Chondrocyte (in vitro differentiated cells): ENCODE measurements at places on chromosomes 6 and 20. TPM values are rescaled to one million over a fixed set of nuclear protein-coding genes. Genes with fewer than 3 reads are reported as not detected.

The MROH8 gene
- 2.5 to 6.1 TPM (median 2.8 TPM) in 3 replicates for total RNA-seq

DNA sequence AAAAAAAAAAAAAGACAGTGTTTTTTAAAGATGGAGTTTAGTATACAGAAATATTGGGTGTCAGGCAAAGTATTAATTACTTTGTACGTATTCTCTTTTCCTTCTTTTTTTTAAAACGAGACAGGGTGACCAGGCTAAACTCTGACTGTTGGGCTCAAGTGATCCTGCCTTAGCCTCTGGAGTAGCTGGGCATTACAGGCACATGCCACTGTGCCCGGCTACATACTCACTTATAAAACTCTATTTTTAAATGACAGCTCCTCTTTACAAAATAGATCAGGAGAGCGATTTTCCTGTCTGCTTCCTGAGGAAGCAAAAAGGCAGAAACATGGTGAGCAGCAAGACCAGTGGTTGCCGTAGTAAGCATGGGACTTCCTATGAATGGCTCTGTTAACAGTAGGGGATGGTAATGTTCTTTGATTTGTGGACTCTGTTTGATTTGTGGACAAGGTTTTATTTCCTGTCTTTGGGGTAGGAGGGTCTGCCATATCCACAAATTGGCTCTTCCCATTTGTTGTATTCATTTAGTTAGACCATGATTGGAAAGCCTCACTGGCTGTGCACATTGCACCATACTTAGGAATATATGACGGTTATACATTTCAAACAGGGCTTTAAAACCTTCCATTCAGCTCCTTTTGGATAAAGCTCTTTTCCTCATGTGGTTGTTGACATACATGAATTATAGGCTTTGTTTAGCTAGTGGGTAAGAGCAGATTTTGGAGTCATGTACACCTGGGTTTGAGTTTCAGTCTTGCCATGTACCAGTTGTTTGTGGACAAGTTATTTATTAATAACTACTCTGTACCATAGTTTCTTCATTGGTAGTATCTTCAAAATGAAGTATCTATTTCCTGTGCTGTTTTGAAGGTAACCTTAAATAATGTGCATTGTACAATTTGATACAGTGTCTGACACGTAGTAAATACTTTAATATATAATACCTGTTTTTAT, 45.1 kb downstream of the PTPRA start:
- H3K27ac ChIP-seq: no peak overlapping the region
- no peak for DNase-seq

The ZNF337 gene
- 10.7 to 12.0 TPM (median 11.2 TPM) in 3 replicates for total RNA-seq

DNA sequence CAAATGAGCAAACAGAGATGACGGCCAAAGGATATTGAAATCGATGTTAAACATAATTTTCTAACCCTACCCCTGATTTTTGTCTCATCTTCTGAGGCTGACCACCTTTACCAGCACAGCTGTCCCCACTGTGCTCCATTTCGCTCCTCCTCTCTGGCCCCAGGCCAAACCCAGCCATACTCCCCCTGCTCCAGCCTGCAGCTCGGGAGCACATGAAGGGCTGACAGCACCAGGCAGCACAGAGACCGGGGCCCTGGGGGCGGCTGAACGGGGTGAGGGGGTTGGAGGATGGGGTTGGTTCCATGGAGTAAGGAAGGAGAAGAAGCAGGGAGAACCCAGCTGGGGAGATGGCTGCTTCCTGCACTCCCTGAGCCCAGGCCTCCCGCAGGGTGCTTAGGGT, 3.2 kb upstream of the NCR2 start:
- H3K36me3 ChIP-seq: no peaks in the 10 kb centered on the region
- no peaks in the 10 kb centered on the region for H3K4me1 ChIP-seq
- H3K27ac ChIP-seq: no peak overlapping the region

The AVP gene
- not detected in 3 replicates for total RNA-seq

The FNDC1 gene
- 10.5 to 13.8 TPM (median 12.8 TPM) in 3 replicates for total RNA-seq

The NKX2-2 gene
- not detected in 3 replicates for total RNA-seq

- peaks cover 9% of the 10 kb centered on the region for H3K36me3 ChIP-seq
- peak overlapping the region; percentile 62 for H3K27ac ChIP-seq
- H3K4me3 ChIP-seq: no peak overlapping the region
- H3K4me1 ChIP-seq: peaks cover 49% of the 10 kb centered on the region
- no peaks in the 10 kb centered on the region for H3K27me3 ChIP-seq
- no peak for DNase-seq
Measured at GRCh38 chr20:50136822-50137599, 16.5 kb downstream of the PEDS1 start.

The ENTPD6 gene
- total RNA-seq: 42.2 to 53.5 TPM (median 50.3 TPM) in 3 replicates

GRCh38 chr6:159229651-159230051, 60.5 kb downstream of the FNDC1 start:
- DNase-seq: no peak
- no peak overlapping the region for H3K27ac ChIP-seq
- peaks cover 33% of the 10 kb centered on the region for H3K27me3 ChIP-seq
- H3K4me1 ChIP-seq: peaks cover 3% of the 10 kb centered on the region
- H3K4me3 ChIP-seq: no peak overlapping the region

DNA sequence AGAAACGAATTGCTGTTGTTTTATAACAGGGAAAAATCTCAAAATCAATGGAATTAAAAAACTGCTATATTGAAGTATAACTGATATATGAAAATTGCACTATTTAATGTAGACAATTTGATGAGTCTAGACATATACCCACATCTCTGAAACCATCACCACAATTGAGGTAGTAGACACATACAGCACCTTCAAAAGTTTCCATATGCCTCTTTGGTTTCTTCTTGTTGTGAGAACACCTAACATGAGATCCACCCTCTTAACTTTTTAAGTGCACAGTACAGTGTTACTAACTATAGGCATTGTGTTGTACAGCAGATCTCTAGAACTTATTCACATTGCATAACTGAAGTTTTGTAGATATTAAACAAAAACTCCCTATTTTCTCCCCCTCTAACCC, 14.0 kb upstream of the SLC17A5 start:
- peaks cover 11% of the 10 kb centered on the region for H3K4me1 ChIP-seq
- no peaks in the 10 kb centered on the region for H3K36me3 ChIP-seq

GRCh38 chr6:40844246-40844645, 194.8 kb downstream of the UNC5CL start:
- no peak overlapping the region for H3K4me3 ChIP-seq
- peaks cover 29% of the 10 kb centered on the region for H3K27me3 ChIP-seq
- no peaks in the 10 kb centered on the region for H3K4me1 ChIP-seq
- DNase-seq: no peak
- peaks cover 4% of the 10 kb centered on the region for H3K36me3 ChIP-seq

DNA sequence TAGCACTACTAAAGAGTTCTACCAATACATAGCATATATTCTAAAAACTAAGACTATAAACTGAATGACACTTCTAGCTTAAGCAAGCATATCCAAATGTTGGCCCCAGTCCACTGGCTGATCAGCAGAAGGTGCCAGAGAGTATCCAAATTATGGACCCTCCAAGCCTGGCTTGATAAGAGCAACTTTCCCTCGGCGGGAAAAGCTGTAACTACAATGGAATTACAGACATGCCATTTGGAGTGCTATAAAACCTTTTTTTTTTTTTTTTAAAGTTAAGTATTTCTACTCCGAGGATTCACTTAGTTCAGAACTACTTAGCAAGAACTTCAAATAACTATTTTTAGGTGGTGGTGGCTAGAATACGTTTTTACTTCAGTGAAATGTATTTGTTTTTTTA, 94.6 kb downstream of the EPB41L2 start:
- no peak for DNase-seq
- H3K27ac ChIP-seq: peak overlapping the region; percentile 65

The PHACTR1 gene
- total RNA-seq: 2.1 to 3.7 TPM (median 2.5 TPM) in 3 replicates

DNA sequence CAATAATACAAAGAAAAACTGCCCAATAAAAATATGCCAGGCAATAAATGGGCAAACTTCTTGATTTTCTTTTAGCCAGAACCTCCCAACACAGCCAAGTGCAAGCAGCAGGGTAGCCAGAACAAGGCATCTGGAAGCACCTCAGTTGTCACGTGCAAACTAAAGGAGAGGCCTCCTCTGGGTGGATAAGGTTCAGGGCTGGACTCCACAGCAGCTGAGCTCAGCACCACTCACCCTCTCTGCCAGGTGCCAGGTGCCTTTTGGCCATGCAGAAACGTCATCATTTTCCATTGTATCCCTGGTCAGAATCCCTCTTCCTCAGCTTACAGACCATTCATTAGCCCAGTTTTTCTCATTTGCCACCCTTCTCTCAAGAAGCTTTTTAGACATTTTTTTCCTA, 52.7 kb downstream of the SOD2 start:
- peaks cover 2% of the 10 kb centered on the region for H3K4me1 ChIP-seq
- no peaks in the 10 kb centered on the region for H3K36me3 ChIP-seq
- no peak overlapping the region for H3K27ac ChIP-seq

DNA sequence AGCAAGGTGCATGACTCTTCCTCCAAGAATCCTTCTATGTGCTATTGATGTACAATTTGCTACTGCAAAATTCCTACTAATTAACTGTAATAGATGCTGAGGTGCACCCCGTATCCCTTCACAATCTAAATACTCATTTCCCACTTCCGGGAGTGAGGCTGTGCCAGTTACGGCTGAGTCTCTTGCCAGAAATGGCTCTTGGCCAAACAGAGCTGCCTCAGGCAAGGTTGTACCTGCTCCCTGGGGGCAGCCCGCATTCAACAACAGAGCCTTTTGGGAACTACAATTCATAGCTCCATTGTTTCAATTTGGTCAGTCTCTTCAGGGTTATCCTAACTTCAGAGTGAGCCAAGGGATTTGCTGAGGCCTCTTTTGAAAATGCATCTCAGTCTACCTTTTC, 789.8 kb upstream of the MAP3K7 start:
- H3K27me3 ChIP-seq: no peaks in the 10 kb centered on the region
- no peak overlapping the region for H3K4me3 ChIP-seq
- DNase-seq: no peak

The SIRPB1 gene
- 0.58 to 2.7 TPM (median 1.6 TPM) in 3 replicates for total RNA-seq

The RHAG gene
- not detected in 3 replicates for total RNA-seq

DNA sequence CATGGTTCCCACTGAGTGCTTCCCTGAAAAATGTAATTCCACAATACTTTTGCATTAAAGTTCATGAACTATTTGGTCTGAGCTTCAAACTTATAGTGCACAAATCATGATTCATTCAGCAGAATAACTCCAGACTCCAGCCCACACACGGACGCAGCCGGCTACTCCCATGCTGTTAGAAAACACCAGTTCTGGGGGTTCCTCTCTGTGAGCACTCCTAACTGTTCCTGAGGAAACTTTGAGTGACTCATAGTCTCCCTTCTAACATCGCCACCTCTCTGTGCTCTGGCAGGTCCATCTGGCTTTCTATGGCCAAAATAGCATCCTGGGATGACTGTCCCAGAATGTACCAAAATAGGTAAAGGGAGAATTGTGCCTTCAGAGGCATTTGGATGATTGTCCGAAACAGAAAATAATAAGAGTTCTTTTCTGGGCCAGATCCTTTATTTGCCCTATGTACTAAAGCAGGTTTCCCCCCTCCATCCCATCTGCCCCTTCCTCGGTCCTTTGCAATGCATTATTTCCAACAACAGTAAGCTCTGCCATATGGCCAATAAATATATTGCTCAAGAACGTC, 32.3 kb upstream of the LY86 start:
- peaks cover 13% of the 10 kb centered on the region for H3K4me1 ChIP-seq
- H3K36me3 ChIP-seq: peaks cover 1% of the 10 kb centered on the region
- H3K4me3 ChIP-seq: no peak overlapping the region
- DNase-seq: no peak

GRCh38 chr6:53202052-53202451, 53.4 kb upstream of the GCM1 start:
- peaks cover 2% of the 10 kb centered on the region for H3K27me3 ChIP-seq
- no peak overlapping the region for H3K27ac ChIP-seq
- H3K4me3 ChIP-seq: no peak overlapping the region
- peaks cover 4% of the 10 kb centered on the region for H3K4me1 ChIP-seq
- no peaks in the 10 kb centered on the region for H3K36me3 ChIP-seq

The DNMT3B gene
- total RNA-seq: 2.0 to 4.8 TPM (median 4.7 TPM) in 3 replicates

The PROCR gene
- 2.8 to 5.2 TPM (median 3.5 TPM) in 3 replicates for total RNA-seq

DNA sequence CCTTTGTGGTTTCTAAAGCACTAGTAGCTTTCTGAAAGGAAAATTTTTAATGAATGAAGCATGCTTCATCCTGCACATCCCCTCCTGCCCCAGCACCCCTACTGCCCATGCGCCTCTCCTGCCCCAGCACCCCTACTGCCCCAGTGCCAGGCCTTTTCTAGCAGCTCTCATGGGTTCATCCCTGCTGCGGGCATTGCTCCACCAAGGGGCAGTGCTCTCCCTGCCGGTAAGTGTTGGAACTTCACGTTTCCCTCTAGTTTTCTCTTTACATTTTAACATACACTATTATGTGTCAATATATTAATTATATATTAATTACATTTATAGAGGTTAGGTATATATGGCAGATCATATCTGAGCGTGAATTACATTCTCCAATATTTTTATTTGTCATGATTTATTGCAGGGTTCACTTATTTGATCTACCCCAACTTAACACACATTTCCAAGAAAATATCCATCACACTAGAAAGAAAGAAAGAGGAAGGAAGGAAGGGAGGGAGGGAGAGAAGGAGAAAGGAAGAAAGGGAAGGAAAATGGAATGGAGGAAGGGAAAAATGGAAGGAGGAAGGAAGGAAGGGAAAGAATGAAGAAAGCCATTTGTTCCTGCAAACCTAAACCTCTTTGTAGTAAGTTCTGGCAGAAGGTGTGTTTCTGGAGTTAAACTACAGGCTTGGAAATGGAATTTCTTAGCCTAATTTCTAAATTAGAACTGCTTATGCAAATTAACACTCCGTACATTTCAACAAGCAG, 46.8 kb downstream of the CEP43 start:
- no peaks in the 10 kb centered on the region for H3K27me3 ChIP-seq
- H3K4me3 ChIP-seq: no peak overlapping the region
- H3K27ac ChIP-seq: no peak overlapping the region
- H3K4me1 ChIP-seq: no peaks in the 10 kb centered on the region
- peaks cover 7% of the 10 kb centered on the region for H3K36me3 ChIP-seq

GRCh38 chr6:22025468-22026163, 271.2 kb downstream of the PRL start:
- peaks cover 5% of the 10 kb centered on the region for H3K36me3 ChIP-seq
- no peaks in the 10 kb centered on the region for H3K27me3 ChIP-seq
- no peak for DNase-seq
- no peak overlapping the region for H3K4me3 ChIP-seq

DNA sequence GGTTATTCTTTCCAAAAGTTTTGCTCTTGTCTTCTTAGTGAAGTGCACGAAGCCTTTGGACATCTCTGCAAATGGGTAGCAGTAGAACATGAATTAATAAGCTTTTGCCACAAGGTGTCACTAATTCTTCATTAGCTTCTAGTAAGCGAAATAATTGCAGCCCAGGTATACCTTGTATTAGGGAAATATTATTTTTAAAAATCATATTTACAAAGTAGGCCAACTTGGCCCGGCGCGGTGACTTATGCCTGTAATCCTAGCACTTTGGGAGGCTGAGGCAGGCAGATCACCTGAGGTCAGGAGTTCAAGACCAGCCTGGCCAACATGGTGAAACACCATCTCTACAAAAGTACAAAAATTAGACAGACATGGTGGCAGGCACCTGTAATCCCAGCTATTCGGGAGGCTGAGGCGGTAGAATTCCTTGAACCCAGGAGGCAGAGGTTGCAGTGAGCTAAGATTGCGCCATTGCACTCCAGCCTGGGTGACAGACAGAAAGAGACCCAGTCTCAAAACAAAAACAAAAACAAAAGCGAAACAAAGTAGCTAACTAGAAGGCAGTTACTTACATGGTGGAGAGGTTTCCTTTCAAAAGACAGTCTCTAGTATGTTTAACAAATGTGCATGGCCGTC, 8.8 kb upstream of the RSPH3 start:
- no peak for DNase-seq
- no peak overlapping the region for H3K4me3 ChIP-seq
- no peaks in the 10 kb centered on the region for H3K36me3 ChIP-seq
- H3K27ac ChIP-seq: no peak overlapping the region
- peaks cover 4% of the 10 kb centered on the region for H3K4me1 ChIP-seq

The ARID1B gene
- 57.8 to 80.3 TPM (median 59.3 TPM) in 3 replicates for total RNA-seq
